ENCODE measurements at places on chromosomes 7 and 10. TPM values are rescaled to one million over a fixed set of nuclear protein-coding genes. Genes with fewer than 3 reads are reported as not detected.

The CLEC5A gene
- total RNA-seq: not detected

GRCh38 chr10:23280419-23281043, 64.1 kb downstream of the C10orf67 start:
- DNase-seq: no peak

The FAM180A gene
- not detected for total RNA-seq

GRCh38 chr7:55066938-55067337, 48.1 kb downstream of the EGFR start:
- DNase-seq: no peak

DNA sequence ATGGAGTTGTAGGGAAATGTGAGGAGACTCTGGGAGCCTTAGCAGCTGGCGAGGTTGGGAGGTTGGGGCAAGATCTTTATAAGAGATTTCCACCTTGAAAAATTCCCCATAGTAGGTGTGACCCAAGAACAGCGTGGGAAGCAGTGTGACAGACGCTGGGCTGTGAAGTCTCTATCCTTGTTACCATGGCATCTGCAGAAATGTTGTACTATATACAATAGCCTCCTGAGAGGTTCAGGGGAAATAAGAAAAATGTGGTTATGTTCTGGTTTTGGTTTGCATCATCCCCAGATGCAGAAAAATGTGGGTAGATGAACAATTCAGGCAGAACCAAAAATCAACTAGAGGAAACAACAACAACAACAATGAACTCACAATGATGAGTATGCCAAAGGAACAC, 498.6 kb downstream of the SH2D4B start:
- no peak for DNase-seq

The TAS2R41 gene
- not detected for total RNA-seq
